ENCODE measurements at places on chromosomes 7 and 10.

DNA sequence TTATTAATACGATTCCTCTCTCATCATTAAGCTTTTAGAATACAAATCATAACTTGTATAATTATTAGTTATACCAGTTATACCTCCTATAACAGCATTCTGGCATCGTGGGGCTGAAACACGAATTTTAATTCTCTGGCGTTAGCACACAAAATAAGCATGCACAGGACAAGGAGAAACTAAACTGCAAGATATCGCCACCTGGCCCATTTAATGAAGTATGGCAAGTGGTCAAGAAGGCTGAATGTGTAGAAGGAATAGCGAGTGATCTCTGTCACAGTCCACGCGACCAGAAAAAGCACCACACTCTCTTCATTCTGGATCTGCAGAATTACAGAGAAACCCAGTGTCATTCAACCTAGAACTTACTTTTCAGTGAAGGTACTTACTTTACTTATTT, 18.1 kb downstream of the HACD1 start:
- DNase-seq = no peak

DNA sequence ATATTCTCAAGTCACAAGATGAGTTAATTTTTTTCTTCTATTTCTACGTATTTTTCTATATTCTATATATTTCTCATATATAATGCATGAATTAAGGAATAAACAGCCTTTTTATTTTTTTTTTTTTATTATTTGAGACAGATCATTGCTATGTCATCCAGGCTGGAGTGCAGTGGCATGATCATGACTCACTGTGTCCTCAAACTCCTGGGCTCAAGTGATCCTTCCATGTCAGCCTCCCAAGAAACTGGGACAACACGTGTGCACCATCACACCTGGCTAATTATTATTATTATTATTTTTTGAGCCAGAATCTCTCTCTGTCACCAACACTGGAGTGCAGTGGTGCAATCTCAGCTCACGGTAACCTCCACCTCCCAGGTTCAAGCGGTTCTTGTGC, 1.5 kb downstream of the CLDN12 start:
- DNase-seq = no peak

DNA sequence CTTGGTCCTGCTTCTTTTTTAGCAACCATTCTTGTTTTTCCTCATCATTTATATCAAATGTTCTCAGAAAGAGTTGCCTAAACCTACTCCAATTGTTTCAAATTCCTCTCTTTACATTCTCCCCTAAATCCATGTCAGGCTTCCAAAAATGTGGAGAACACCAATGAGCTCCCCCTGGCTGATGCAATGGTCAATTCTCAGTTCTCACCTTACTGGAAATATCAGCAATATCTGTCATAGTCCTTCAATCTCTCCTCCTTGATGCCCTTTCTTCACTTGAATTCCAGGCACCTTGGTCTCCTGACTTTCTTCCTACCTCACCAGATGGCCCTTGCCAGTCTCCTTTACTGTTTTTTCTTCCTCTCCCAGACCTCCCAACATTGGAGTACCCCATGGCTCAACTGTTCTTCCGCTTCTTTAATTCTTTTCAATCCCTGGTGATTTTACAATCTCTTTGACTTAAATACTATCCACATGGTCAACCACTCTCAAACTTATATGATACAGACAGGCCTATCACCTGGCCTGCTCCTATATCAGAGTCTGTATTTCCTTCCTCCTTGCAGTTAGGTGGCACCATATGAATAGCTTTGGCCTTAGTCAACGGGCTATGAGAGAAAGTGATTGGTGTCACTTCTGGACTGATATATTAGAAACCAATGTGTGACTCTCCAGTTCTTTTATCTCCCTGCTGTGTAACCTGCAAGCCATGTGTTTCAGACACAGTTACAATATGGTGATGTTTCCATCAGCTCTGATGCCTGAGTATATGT, 47.4 kb upstream of the CAV2 start:
- DNase-seq = no peak

GRCh38 chr7:158516524-158516923, 71.1 kb downstream of the PTPRN2 start:
- DNase-seq = no peak

- no peak for DNase-seq
Observed at GRCh38 chr10:97332591-97333350, 1.8 kb downstream of the FRAT2 start.

DNA sequence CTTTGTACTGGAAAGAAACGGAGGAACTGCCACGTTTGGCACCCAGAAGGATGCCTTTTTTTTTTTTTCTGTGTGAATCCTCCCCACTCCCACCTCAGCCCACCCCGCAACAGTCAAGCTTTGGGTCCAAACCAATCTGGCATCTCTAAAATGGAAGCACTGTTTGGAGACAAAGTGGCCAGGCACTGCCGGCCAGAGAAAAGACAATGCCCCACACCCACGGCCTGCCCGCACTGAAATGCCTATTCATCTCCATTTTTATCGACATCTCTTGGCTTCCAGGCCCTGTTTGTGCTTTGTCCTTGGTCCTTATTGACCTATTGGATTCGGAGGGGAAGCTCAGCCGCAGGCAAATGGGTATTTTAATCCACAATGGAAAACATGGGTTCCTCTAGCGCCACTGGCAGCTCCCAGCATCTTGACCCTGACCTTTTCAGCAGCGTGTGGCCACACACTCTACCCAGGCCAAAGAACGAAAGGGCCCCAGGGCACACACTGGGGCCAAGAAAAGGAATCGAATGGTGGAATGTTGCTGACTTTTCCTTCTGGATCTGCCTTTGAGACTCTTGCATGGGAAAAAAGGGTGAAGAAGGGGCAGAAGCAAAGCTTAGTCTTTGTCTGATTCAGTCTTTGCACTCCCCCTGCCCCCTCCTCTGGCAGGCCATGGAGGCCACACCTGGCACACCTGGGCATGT, 162.6 kb upstream of the CDCA7L start:
- DNase-seq = no peak

- no peak for DNase-seq
Observed at GRCh38 chr7:84629216-84629615, 434.6 kb upstream of the SEMA3A start.

GRCh38 chr10:132616170-132616995, 78.8 kb downstream of the INPP5A start:
- DNase-seq = peak; percentile 84

- no peak for DNase-seq
Observed at GRCh38 chr7:122546496-122546895, 152.4 kb downstream of the RNF133 start.

GRCh38 chr7:1567049-1567771, 2.6 kb downstream of the PSMG3 start:
- no peak for DNase-seq

DNA sequence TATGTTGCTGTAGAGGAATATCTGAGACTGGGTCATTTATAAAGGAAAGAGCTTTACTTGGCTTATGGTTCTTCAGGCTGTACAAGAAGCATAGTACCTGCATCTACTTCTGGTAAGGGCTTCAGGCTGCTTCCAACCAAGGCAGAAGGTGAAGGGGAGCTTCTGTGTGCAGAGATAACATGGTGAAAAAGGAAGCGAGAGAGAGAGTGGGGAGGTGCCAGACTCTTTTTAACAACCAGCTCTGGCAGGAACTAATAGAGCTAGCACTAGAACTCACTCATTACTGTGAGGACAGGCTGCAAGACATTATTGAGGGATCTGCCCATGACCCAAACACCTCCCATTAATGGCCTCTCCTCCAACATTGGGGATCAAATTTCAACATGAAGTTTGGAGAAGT, 94.5 kb downstream of the KIF20B start:
- DNase-seq = no peak

DNA sequence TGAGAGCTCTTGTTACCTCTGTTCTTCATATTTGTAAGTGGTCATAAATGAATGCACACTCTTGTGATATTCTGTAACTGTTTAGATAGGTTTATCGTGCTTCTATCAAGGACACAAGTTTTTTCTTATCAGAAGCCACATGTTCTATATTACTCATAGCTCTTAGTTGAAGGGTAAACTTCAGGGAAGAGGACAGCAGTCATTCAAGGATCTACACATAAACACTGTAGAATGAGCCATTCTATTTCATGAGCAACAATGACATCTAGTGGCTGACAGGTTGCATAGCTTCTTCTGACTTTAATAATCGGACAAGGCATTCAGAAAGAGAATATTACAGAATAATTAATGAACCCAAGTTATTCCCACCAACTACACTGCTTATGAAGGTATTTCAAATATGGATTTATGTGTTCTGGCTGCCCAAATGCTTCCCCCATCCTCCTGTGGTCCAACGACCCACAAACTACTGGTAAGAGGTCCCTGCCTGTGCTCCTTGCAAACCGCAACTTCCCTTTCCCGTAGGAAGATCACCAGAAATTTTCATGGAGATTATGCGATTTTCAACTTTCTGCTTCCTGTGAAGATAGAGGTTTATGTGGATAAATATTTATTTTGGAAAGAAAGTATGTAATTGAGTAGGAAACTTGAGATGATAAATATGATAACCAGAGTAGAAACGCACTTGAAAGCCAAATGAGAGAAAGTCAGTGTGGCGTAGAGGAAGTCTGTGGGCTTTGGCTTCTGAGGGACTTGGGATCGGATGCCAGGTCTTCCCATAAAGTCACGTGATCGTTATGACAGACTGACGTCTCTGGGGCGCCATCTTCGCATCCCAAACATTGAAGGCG, 16.8 kb upstream of the ABCB5 start:
- no peak for DNase-seq

DNA sequence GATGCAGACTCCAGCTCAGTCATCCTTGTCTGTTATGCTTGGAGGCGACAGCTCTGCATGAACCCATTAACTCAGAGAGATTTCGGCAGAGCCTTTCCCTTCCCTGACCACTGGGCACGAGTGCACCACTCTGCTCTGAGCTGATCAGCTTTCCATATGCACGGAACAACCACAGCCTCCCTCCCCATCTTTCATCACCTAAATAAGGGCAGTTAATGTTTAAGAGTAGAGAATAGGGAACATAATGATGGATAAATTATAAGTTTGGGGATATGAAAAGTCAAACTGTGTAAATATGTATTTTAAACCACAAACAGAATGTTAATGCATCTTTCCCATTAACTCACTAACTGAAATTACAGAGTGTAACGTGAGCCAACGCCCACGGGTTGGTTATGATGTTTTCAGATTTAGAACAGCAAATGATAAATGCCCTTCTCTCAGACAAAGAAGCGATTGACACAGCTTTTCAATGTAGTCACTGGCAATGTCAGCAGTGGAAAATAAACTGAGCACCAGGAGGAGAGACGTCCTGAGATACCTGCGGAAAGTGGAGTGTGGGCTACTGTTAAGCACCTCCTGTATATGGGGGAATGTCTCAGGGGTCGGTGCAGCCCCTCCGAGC, 658.2 kb downstream of the LRMDA start:
- DNase-seq = no peak

DNA sequence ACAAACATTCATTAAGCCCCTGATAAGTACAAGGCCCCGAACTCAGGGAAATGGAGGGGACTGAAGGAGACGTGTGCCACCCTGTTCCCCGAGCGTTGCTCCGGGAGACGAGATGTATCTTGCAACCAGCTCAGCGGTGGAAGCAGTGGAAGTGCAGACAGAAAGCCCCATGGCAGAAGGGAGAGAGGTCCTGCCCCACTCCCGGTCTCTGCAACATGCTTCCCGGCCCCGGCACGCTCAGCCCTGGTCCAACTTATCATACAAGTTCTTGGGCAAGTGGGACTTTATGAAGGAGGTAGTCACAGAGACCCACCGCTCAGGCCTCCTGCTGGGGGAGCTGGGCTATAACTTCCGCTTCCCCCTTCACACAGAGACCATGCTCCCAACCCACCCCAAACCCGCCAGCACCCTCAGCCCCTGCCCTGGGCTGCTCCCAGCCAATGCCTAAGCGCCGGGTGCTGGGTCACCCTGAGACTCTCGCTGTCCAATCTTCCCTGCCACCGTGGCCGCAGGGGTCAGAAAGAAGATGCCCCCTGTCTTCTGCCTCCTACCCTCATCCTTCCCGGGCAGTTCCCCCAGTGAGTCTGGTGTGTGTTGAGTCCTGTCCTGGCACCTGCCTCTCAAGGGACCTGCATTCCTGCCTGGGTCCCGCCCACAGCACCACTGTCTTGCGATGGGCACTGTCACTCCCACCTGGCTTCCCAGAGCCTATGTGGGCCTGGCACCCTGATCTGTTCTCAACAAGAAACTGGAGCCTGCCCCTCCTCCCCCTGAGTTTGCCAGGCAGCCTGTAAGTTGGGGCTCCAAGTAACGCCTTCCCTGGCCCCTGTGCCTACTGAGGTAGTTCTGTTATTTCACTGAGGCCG, 157.7 kb downstream of the PRKAG2 start:
- no peak for DNase-seq

GRCh38 chr10:84291384-84291783, 37.0 kb upstream of the CCSER2 start:
- DNase-seq = no peak

GRCh38 chr7:87213811-87214210, 5.7 kb downstream of the TMEM243 start:
- no peak for DNase-seq

DNA sequence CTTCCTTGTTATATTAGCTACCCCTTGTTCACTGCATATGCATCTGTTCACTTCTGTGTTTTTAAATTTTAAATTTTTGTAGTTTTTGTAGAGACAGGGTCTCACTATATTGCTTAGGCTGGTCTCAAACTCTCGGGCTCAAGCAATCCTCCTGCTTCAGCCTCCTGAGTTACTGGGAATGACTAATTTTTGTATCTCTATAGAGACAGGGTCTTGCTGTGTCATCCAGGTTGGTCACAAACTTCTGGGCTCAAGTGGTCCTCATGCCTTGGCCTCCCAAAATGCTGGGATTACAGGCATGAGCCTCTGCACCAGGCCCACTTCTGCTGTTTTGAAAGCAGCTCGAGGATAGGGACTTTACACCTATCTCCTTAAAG, 64.6 kb downstream of the PRTFDC1 start:
- no peak for DNase-seq

GRCh38 chr7:29567174-29567573, 3.5 kb downstream of the PRR15 start:
- DNase-seq = no peak

DNA sequence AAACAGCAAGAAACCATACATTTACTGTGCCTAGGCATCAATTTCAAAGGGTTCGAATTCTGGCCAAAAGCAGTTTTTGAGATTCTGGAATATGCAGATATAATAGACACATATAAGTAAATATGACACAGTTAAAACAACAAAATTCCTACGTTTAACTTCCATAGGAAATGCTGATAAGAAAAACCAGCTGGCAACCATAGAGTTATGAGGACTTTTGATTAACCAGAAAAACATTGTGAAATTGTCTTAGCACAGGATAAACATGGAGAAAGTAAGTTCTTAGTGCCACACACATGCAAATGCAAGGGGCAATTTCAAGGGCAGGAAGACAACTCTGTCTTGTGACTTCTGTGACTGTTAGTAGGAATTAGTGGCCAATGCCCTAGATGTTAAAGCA, 702.1 kb downstream of the TNS3 start:
- DNase-seq = no peak

All from activated CD4-positive, alpha-beta memory T cell treated with anti-CD3 and anti-CD28 coated beads for 36 hours (primary cell).